Sigmoid colon (tissue), 7 donors: ENCODE measurements at places on chromosomes 6 and 20. TPM values are rescaled to one million over a fixed set of nuclear protein-coding genes. Genes with fewer than 3 reads are reported as not detected.

- no peak for DNase-seq
These were observed 443.5 kb downstream of the PREX1 start for GRCh38 chr20:48384147-48384818.

GRCh38 chr6:37547564-37548061 is 47.9 kb upstream of the CCDC167 start:
- no peak for DNase-seq

TXLNB gene
- total RNA-seq: 2.5 TPM

ESR1 gene
- 2.2 TPM for total RNA-seq

DNA sequence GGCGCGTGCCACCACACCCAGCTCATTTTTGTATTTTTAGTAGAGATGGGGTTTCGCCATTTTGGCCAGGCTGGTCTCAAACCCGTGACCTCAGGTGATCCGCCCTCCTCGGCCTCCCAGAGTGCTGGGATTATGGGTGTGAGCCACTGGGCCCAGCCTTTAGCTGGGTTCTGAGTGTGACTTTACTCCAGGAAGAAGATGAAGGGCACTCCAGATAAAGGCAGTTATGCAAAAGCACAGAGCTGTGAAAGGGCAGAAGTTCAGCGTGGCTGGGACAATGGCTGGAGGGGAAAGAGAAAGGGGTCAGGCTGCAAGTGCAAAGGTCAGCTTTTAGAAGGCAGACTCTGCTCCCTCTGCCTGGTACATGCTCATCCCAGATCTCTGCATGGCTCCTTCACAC is 39.7 kb downstream of the MAP3K5 start:
- DNase-seq: no peak

- DNase-seq: no peak
These were observed 1.2 kb downstream of the TRDN start for GRCh38 chr6:123635567-123635966.
